SHP77 treated with DMSO at 0.1 percent for 48 hours (cell line): ENCODE measurements at places on chromosomes 12 and 14.

DNA sequence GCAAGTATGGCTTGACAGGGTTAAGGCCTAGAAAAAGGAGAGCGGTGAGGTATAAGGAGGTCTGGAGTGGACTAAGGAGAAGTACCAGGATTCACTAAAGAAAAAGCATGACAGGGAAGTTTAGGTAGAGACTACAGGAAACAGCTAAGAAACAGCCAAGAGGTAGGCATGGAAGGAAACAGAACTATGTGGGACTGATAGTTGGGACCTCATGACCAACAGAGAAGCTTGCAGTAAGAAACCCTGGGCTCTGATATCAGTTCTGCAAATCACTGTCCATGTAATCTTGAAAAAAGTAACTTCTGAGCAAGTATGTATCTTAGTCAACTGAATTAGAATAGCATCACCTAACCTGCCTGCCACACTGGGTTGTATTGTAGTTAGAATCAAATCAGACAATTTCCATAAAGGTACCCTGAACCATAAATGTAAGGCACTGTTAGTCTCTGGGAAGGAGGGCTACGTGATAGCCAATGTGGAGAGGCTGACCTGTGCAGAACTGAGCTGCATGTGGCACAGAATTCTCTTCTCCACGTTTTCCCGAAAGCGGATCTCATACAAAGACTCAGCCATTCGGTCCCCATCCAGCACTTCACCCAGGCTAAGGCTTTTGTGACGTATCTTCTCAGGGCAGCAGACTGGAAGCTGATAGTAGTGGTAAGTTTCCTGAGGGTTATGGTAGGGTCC, 912 bp downstream of the TM9SF1 start:
- no peak for DNase-seq

GRCh38 chr14:53209370-53209769, 56.2 kb upstream of the DDHD1 start:
- DNase-seq, result no peak

DNA sequence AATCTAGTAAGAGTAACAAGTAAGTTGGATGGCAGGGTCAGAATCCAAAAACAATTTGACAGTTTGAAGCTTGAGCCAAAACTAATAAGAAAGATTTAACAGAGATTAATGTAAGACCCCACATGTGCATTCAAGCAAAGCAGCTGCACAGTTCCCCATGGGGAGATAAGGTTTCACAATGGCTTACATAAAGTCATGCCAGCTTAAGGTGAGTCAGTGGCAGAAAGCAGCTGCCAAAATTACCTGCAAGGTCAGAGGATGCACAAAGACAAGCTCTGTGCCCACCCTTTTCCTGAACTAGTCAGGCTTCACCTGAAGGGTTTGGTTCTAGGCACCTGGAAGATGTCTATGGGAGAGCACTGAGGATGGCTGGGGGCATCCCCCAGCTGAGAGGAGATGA, 36.6 kb upstream of the KRT77 start:
- DNase-seq, result no peak

DNA sequence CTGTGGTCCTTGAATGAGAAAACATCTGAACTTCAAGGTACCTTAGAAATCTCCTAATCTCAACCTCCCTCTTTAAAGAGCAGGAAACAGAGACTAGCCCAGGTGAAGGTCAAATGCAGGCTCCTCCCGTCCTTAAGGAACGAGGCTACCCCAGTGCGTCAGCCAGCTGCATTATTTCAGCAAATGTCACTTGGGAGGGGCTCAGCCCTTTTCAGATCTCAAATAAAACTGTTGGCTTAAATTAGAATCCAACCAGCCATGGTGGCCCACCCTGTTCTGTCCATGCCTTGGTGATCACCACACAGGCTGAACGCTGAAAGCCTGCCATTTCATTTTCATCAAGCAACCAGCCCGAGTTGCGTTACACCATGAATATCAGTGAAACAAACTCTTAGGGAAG, 7.0 kb downstream of the SYNE3 start:
- no peak for DNase-seq

GRCh38 chr12:125145196-125145595, 80.0 kb downstream of the AACS start:
- no peak for DNase-seq

- DNase-seq, result no peak
Observed at GRCh38 chr12:65612440-65612839, 211.8 kb upstream of the HMGA2 start.

GRCh38 chr14:77154421-77154820, 12.8 kb upstream of the ZDHHC22 start:
- DNase-seq, result no peak

- no peak for DNase-seq
Observed at GRCh38 chr14:90924621-90925340, 108.6 kb upstream of the TTC7B start.

- DNase-seq, result no peak
Observed at GRCh38 chr12:132000286-132000872, 50.6 kb downstream of the EP400 start.

- no peak for DNase-seq
Observed at GRCh38 chr14:54259821-54260220, 137.0 kb upstream of the CDKN3 start.

GRCh38 chr12:21773263-21773741, 1.2 kb downstream of the KCNJ8 start:
- DNase-seq, result no peak

DNA sequence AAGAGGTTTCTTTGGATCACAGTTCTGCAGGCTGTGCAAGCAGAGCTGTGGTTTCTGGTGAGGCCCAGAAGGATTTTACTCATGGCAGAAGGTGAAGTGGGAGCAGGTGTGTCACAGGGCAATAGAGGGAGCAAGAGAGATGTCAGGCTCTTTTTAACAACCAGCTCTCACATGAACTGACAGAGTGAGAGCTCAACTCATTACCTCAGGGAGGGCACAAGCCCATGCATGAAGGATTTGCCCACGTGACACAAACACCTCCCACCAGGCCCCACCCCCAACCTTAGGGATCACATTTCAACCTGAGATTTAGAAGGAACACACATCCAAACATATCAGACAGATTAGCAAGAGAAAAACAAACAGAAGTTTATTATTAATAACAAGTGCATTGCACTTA, 470.4 kb downstream of the GALC start:
- DNase-seq, result no peak

- no peak for DNase-seq
Observed at GRCh38 chr12:29082522-29082921, 66.6 kb upstream of the FAR2 start.

DNA sequence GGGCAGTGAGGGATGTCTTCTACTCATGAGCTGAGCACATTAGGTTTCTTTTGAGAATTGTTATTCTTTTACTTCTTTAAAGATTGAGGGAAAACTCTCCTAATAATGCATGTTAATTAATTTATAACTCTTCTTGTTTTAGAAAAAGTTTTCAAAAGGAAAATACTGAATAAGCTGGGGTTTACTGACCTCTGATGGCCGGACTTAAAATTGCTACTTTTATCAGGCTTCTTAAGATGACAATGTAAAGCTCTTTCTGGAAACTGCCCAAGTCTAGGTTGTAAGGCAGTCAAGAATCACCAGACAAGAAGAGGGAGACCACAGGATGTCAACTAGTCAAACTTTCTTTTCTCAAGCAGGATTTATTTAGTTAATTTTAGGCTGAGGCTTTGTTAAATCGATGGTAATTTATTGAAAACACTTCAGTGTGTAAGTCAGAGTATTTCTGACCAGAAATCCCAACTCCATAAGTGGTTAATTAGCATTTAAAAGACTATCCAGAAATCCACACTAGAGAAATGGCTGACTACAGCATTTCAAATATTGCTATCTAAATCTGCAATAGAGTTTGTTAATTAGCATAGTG, 82.1 kb downstream of the AVPR1A start:
- DNase-seq, result peak; percentile 11
